NCI-H510A (cell line): ENCODE measurements at places on chromosomes 16 and 17.

DNA sequence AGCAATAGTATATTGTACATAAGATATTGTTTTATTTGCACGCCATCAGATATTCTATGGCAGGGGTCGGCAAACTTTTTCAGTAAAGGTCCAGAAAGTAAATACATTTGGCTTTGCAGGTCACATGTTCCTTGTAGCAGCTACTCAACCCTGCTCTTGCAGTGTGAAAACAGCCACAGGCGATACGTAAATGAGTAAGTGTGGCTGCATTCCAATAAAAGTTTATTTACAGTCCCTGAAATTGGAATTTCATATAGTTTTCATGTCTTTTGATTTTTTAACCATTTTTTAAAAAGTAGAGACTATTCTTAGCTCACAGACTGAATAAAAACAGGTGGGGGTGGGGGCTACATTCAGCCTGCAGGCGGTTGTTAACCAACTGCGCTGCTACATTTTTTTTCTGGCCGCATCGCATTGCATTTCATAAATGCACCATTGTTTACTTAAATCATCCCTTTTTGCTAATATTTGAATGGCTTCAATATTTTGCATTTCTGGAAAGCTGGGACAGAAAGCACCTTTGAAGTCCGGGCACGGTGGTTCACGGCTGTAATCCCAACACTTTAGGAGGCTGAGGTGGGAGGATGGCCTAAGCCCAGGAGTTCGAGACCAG, 50.5 kb upstream of the HAPSTR1 start:
- DNase-seq, result no peak

DNA sequence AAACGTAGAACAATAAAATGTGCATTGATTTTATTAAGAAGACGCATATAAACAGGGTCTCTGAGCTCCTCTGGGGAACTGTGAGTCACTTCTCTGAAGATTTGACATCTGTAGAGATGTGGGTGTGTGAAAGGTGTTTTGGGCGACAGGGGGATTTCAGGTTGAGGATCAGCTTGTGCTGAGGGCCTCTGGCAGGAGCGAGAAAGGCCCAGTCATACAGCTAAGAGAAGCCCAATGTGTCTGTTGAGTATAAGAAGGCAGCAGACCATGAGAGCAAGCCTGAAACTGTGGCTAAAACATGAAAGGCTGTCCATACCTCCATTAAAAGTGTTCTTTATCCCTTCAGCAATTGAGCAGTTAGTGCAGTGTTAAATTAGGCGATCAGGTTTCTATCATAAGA, 406.5 kb upstream of the MON1B start:
- DNase-seq, result no peak

DNA sequence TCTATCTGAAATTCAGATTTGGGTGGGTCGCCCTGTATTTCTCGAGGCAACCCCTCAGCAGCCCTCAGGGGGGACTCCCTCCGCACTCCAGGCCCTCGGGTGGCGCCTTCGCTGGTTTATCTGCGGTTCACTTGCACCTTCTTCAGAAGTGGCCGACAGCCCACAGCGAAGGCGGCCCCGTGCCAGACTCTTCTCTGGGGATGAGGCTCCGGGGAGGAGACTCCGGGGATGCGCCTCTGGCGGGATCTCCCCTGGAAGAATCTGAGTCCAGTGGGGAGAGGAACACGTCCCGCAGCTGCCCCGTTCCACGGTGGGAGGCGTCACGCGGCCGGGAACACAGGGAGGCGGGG, 63.9 kb upstream of the DNAJA2 start:
- DNase-seq, result no peak

- DNase-seq, result no peak
These were observed 64.3 kb downstream of the ZDHHC7 start for GRCh38 chr16:84947022-84947421.

DNA sequence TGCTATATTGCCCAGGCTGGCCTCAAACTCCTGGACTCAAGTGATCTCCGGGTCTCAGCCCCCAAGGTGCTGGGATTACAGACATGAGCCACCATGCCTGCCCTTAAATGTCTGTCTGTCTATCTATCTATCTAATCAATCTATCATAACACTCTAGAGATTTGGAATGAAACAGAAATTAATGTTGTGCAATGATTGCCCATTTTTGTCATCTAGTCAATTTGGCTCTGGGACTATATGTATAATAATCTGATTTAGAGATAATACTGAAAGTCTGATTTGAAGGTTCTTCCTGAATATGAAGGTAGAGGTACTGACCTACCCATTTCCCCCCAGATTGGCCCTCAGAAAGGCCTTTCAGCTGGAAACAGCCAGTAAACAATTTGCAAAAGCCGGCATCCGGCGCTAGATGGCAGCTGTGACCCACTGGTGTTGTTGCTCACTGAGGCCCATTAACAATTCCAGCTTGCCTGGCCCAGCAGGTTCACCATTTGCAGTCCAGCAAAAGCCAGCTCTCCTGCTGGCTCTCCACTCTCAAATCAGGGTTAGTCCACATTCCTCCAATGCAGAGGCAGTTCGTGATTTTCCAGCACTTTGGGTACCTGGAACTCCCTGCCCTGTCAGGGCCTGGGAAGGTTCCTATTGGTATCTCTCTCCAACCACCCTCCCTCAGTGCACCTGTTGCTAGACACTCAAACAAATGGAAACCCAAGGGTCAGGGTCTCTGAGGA, 22.9 kb upstream of the C16orf87 start:
- DNase-seq, result peak; percentile 41

GRCh38 chr17:6135996-6136395, 65.8 kb downstream of the WSCD1 start:
- DNase-seq, result no peak

- DNase-seq, result no peak
These were observed 2.0 kb upstream of the KRTAP2-3 start for GRCh38 chr17:41061964-41062363.

DNA sequence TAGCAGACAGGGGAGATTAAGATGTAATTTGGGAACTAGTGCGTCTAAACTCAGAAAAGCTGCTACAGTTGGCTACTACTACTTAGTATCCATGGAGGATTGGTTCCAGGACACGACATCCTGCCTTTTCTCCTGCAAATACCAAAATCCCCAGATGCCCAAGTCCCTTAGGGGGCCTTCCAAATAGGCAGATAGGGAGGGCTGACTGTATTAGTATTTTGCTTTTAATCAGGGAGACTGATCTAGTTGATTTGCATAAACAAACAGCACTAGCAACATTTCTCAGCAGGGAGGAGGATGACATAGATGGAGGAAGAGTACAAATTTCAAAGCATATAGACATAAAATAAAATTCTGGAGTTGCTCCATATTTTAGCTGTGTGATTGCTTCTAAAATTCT, 621.6 kb upstream of the GOT2 start:
- DNase-seq, result no peak

GRCh38 chr17:7851438-7852261, 3.2 kb upstream of the TMEM88 start:
- no peak for DNase-seq

- DNase-seq, result no peak
These were observed 92.1 kb downstream of the RAP1GAP2 start for GRCh38 chr17:2888326-2888725.

DNA sequence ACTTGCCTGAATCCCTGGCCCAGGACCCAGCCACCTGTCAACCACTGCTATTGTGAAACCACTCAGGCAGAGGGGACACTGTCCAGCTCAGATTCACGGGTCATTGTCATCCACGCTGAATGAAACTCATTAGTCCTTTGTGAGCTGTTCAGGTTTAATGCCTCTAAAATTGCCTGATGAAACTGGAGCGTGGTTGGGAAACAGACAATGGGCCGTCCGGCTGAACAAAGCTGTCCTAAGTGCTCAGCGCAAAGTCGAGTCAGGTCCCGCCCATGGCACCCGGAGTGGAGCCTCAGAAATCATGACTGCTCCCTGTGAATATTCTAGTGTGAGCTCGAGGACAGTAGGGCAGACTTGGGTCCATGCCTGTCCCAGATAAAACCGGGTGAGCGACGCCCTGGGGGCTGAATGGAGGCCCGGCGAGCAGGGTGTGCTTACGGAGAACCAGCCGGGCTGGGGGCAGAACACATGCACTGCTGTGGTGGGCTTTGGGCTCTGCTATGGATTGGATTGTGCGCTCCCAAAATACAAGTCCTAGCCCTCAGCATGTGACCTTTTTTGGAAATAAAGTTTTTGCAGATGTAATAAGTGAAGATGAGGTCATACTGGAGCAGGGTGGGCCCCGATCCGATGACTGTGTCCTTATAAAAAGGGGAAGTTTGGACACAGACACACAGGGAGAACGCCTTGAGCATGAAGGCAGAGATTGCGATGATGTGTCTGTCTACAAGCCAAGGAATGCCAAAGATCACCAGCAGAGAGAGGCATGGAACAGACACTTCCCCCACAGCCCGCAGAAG, 12.9 kb upstream of the CMIP start:
- DNase-seq, result no peak
